Hypothalamus (tissue), 51 donors: ENCODE measurements at places on chromosomes 7 and 10.
A peak's percentile ranks its signal among the peaks of the same experiment; 100 is the strongest.

DNA sequence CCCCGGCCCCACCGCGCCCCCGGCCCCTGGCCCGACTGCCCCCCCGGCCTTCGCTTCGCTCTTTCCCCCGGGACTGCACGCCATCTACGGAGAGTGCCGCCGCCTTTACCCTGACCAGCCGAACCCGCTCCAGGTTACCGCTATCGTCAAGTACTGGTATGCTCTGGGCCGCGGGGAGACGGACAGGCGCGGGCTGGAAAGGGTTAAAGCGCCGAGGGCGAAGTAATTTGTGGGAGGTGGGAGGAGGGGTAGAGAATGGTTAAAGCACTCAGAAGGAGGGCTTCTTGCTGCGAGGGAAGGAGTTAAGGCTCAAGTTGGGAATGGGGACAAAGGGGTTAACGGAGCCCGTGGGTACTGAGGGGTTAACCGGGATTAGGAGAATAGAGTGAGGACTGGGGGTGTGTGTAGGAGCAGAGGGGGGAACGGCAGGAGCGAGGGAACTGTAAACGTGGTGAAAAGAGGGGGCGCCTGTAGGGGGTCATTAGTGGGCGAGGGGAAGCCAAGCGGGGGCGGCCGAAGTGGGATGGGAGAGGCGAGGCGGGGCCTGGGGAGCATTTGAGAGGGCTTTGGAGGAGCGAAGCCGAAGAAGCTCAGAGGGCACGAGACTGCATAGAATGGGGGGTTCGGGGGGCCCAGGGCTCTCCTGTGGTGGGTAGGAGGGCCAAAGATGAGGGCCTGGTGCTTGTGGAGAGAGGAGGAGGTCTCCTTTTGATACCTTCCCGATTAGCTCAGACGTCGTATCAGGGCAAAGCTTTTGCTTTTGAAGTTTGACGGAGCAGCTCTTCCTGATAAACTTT lies 605 bp downstream of the SUFU start:
- DNase-seq = peak; percentile 11

DNA sequence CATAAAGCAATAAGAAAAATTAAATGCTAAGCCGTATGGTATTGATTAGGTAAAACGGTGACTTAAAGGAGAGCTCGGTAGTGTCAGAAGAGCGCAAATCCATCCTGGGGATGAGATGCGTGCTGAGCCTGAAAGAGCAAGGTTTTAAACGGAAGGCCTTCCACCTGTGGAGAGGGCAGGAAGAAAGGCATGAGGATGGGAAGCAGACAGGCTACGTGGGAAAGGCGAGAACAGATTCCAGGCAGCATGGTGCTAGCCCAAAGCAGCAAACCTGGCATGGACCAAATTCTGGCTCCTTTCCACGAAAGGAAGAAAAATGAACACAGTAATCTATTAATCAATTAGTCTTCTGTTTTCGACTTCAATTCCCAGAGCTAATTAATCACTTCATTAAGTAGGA lies 103.5 kb downstream of the HIPK2 start:
- no peak for DNase-seq

- DNase-seq = no peak
These were observed 109.1 kb downstream of the LMBR1 start for GRCh38 chr7:156783864-156784263.

- no peak for DNase-seq
These were observed 16.4 kb upstream of the ABCA13 start for GRCh38 chr7:48154792-48155413.

- no peak for DNase-seq
These were observed 519 bp upstream of the RPP38 start for GRCh38 chr10:15096661-15097010.

GRCh38 chr7:40714363-40715052 lies 579.7 kb downstream of the SUGCT start:
- no peak for DNase-seq

GRCh38 chr10:86117051-86117450 lies 249.5 kb downstream of the GRID1 start:
- DNase-seq = no peak

DNA sequence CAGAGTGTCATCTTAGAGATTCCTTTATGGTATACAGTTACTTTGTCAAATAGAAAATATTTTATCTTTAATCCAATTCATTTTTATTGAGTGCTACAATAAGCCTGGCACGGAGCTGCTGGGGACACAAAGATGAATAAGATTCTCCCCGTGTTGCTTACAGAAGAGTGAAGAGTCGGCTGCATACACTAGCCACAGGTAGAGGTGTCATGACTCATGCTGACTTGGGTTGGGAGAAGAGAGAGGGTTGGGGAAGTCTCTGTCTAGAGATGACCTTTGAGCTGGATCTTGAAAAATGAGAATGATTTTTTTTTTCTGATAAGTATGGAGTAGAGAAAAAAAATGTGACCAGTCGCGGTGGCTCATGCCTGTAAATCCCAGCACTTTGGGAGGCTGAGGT lies 289.9 kb upstream of the CELF2 start:
- no peak for DNase-seq

DNA sequence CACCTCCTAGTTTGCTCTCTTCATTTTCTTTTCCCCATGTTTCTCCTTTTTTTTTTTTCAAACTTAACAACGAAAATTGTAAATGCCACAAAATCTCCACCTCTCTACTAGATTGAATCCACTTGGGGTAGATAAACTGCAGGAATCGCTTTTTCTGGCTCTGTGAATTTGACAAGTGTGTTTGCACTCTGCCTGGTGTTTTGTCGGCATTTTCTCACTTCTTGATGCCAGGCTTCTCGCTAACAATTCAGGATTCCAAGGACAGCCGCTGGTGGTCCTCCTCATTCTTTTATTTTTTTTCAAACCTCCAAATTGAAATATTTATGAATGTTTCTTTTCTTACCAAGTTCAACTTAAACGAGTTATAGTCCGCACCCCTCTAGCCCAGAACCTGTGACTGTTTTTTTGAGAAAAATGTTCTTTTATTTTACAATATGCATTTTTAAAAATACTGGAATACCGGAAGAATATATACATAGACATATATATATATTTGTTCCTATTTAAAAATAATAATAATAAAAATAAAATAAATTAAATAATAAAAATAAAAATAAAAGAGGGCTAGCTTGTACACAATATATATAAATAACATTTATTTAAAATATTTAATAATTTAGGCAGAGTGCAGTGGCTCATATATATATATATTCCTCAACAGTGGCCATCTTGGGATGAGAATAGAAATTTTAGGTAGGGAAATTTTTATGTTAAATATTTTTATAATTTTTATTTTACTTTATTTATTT lies 538.8 kb downstream of the TYW1 start:
- no peak for DNase-seq

GRCh38 chr10:107390563-107390962 lies 226.1 kb upstream of the SORCS1 start:
- DNase-seq = no peak

DNA sequence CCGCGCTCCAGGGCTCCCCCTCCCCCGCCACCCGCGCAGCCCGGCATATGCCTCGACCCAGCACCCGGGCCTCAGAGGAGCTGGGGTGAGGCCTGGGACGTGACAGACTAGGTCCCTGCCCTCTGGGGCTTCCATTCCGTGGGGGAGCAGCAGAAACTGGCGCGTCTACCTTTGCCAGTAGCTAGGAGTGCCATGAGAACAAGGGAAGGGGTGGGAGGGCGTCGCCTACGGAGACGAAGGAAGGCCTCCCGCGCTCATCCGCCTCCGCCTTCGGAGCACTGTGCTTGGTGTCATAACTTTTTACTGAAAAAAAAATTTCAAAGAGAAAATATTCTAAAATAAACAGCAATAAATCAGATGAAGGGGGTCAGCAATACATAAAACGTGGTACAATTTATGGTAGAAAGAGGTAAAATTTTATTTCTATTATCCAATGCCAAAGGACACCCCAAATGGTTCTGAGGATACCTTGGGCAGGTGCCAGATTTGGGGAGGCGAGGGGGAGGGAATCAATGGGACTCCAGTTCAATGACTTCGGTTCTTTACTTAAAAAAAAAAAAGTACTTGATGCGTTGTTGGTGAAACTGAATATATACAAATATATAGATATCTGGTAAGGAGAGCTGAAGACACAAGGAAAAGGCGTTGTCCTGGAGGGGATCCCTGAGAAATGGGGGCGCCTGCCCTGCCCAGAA lies 35.1 kb upstream of the GRID1 start:
- DNase-seq = no peak

DNA sequence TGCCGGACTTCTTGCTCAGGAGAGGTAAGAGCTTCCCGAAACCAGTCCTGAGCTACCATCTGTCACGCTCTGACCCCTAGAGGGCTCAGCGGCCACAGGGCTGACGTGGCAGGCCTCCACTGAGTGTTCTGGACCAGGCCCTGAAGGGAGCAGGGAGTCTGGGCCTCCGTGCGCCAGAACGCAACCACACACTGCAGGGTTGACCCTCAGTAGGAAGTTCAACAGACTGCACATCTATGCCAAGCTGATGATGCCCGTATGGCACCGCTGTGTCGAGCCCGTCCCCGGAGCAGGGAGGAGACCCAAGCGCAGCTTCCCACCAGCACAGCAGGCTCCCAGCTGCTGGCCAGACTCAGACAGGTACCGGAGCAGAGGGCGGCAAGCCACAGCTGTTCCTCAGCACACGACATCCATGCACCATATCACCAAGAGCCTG lies 39.2 kb downstream of the CAMK2B start:
- DNase-seq = no peak

DNA sequence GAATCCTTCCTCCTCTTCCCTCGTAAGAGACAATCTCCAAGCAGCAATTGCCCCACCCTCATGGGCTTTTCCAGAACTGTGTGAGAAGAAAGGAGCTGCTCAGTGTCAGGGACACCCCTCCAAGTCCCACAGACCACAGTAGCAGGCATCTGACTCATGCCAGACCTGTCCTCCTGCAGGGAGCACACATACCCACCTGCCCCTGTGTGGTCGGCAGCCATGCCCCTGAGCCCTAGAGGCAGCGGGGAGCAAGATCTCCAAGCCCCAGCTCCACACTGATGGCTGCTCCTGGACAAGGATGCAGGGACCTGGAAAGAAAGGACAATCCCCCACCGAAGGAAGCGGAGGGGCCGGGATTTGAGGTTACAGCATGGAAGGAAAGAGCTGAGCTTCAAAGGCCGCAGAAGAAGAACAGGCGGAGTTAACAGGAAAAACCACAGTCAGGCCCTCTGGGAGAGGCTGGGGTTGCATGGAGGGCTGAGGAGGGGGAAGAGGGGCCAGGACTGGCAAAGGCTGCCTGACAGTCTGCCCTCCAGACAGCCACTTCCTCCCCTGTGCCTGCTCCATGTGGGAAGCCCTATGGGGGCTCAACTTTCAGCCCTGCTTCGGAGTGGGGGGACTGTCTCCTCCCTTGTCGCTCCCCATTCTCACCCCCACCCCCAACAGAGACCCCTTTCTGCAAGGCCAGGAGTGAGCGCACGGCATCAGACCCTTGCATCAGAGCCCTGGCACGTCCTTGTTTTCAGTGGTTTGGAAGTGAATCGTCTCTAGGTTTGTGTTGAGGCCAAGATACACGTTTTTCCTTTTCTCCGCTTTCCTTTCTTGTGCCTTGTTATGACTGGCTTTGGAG lies 46.8 kb downstream of the ASB13 start:
- no peak for DNase-seq

DNA sequence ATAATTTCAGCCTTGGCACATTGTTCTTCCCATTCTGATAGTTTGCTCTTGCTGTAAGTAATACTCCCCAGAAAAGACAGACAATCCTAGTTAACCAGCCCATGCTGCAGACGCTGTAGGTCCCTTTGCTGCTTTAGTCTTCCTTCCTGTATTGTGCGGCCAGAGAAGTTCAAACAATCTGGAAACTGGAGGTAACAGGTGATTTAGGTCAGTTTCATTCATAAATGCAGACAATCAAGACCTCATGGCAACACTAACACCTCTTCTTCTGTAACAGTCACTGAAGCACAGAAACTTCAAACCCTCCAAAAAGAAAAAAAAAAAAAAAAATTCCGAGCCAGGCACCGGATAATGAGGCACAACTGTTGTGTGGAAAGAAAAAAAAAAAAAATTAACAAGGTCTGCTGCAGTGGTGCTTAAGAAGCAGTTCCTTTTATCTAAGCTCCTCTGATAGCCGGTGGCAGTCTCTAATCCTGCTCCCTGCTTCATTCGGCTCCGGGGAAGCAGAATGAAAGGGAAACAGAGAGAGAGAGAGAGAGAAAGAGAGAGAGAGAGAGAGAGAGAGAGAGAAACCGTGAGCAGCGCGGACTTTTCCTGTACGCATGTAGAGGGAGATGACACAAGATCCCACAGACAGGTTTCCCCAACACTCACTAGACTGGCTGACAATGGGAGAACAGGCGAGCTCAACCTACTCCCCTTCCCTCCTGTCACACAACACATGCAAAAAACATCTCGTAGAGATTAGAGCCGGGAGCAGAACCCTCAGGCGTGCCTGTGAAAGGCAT lies at the start of gene SEMA3A:
SEMA3A (minus strand) TSS at position 306 of the 788 bp plus-strand sequence; CDS start at position 103, 203 bp downstream.
- peak; percentile 27 for DNase-seq

DNA sequence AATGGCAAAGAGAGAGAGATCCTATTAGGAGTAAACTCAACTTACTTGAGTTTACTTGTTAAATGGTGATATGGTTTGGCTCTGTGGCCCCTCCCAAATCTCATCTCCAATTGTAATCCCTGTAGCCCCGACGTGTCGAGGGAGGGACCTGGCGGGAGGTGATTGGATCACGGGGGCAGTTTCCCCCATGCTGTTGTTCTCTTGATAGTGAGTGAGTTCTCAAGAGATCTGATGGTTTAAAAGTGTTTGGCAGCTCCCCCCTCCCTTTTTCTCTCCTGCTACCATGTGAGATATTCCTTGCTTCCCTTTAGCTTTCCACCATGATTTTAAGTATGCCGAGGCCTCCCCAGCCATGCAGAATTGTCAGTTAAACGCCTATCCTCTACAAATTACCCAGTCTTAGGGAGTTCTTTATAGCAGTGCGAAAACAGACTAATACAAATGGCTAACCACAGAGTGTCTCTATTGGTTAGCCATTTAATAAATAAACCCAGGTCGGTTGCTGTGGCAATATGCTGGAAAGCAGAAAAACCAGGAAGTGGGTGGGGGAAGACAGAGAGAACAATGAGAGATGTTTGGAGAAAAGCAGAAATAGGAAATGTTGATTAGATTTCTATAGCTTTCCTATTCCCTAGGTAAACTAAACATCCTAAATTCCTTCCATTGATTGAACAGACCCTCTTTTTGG lies 3.0 kb upstream of the STMP1 start:
- no peak for DNase-seq

DNA sequence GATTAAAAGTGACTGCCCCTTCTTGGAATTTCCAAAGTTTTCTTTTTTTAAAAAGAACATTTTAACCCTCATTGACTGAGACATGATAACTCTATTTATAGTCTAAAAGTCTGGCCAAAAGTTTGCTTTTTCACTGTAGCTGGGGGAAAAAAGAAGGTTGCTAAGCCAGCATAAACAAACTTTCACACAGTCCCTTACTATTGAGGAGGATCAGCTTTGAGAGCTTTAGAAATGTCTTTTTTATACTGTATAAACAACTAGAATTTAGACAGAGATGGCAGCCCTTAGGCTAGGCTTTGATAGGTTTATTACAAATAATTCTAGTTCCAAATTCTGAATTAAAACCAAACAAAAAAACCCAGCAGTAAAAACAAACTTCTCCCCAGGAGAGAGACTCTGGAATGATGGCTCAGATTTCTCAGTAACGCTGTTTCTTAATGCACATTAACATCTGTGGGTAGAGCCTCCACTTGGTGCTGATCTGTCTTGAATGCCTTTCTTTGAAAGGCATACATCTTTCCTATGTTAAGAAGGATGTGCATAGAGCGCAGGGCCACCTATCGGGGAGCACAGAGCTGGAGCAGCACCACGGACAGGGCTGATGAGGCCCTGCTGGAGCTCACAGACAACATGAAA lies 100.9 kb upstream of the PDLIM1 start:
- DNase-seq = no peak
